Melanocyte of skin (primary cell): ENCODE measurements at places on chromosomes 12 and 14. TPM values are rescaled to one million over a fixed set of nuclear protein-coding genes. Genes with fewer than 3 reads are reported as not detected.

The VTI1B gene
- 39.3 and 54.9 TPM in 2 replicates for total RNA-seq

The KCNH5 gene
- total RNA-seq: not detected in 2 replicates

The MGST1 gene
- total RNA-seq: 165 and 285 TPM in 2 replicates

The TMBIM4 gene
- 61.3 and 137 TPM in 2 replicates for total RNA-seq
